ENCODE measurements at places on chromosomes 2 and 18.
A peak's percentile ranks its signal among the peaks of the same experiment; 100 is the strongest.

GRCh38 chr2:240162939-240163714, 22.7 kb upstream of the OTOS start:
- DNase-seq: no peak

DNA sequence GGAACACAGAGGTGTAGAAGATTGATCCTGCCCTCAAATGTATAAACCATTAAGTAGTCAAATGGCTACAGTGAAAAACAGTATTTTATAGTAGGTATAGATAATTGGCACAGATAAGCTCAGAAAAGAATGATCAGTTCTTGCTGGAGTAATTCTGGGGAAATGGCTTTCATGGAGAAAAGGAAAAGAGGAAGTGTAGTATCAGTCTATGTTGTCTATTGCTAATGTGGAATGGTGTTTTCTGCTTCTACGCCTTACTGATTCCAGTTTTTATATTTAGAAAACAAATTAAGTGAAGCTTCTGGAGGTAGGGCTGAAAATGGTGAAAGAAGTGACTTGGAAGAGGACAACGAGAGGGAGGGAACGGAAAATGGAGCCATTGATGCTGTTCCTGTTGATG, 22.2 kb downstream of the ZC3H15 start:
- DNase-seq: no peak

DNA sequence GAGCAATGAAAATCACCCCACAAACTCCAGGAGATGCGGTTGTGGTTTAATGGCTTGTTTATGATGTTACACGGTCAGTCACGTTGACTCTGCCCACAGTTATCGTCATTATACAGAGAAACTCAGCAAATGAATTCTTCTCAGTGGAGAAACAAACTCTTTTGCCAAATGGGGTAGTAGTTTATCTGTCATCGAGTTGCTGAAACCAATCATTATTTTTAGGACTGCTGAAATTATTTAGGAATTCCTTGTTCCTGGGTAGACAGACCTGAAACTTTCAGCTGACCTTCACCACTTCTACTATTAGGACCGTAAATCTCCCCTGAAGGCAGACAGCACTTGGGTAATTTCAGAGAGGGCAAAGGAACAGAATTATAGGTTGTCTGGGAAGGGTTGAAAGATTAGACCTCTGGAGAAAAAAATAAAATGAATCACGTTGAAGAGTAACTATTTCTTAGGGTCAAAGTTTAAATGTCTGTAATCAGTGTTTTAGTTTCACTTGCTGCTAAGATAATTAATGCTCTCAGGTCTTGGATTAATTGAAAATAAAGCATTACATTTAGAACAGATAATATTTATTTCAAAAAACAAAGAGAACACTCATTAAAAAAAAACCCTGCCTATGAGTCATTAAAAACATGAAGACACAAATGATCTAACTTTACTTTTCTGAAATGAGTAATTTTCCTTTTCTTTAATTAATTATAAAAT, 52.1 kb upstream of the LYPD6 start:
- no peak for DNase-seq

GRCh38 chr18:58315041-58315440, 271.0 kb downstream of the NEDD4L start:
- peak; percentile 32 for DNase-seq

DNA sequence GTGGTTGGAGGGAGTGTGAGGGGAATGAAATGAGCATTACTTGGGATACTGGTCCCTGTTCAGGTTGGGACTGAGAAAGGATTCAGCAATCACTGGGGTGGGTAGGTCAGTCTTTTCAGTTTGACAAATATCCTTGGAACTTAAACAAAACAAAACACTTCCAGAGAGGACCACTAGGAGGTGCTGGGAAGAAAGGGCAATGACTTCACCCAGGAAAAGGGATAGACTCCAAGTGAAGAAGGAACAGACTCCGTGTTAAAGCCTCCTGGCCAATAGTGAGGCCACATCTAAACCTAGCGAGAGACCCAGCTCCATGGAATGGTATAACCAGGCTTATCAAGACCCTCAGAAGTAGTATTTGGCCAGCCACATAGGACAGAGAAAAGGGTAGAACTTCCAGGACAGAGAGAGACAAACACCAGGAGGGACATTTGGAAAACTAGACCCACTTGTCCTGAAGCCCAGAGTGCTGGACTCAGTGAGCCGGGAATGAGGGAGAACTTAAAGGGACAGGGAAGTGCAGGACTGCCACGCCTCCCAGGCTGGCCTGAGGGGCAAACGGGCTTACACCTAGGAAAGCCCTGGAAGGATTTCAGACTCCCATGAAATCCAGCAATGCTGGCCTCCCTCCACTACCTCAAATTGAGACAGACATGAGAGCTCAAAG, 19.6 kb upstream of the KCNG3 start:
- DNase-seq: peak; percentile 20

- peak; percentile 46 for DNase-seq
Observed at GRCh38 chr2:111659361-111660333, 224.3 kb downstream of the ANAPC1 start.

DNA sequence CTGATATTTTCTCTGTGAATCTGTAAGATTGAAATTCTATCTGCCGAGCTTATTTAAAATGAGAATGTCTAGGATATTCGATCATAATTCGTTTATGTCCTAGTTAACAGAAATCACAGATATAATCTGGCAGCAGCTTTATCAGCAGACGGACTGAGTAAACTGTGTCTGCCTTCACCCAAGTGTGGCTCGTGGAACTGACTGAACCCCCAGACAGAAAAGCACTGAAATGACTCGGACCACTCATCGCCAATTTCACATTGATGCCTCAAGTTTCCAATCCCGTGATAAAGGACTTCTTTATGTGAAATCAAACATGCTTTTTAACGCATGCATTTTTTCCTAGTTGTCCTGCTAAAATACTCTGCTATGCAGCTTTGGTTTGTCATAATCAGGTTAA, 15.9 kb downstream of the TNFRSF11A start:
- DNase-seq: no peak

DNA sequence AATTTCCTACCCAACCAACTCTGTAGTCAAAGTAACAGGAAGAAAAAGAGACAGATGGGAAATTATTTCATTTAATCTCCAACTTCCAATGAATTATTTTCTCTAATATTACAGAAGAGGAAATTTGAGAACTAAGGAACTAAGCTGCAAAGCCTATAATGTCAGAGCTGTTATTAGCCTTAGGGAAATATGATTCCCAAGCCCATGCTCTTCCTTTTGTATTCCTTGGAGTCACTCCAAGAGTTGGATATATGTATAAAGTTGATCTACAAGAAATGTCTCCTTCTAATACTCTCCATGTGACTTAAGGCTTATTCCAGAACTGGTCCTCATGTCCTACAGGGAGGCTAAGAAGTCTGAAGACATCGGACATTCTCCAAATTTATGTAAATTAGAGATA, 31.6 kb upstream of the VWC2L start:
- no peak for DNase-seq

DNA sequence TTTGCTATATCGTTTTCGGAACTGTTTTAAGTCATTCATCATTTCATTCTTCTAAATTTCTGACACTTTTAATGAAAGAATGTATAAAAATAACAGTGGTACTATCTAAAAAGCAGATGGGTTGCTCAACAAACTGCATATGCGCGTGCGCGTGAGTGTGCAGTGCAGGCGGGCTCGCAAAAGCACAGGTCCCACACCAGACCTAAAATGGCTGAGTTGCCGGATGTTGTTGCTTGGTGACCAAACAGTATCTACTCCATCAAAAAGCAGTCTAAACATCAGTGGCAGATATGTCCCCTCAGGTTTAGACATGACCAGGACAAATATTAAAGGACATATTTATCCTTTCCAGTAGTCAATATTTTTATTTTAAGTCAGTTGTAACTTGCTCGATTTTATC, 5.1 kb downstream of the NOL4 start:
- peak; percentile 94 for DNase-seq

GRCh38 chr18:986051-986450, 81.4 kb downstream of the ADCYAP1 start:
- DNase-seq: peak; percentile 61

DNA sequence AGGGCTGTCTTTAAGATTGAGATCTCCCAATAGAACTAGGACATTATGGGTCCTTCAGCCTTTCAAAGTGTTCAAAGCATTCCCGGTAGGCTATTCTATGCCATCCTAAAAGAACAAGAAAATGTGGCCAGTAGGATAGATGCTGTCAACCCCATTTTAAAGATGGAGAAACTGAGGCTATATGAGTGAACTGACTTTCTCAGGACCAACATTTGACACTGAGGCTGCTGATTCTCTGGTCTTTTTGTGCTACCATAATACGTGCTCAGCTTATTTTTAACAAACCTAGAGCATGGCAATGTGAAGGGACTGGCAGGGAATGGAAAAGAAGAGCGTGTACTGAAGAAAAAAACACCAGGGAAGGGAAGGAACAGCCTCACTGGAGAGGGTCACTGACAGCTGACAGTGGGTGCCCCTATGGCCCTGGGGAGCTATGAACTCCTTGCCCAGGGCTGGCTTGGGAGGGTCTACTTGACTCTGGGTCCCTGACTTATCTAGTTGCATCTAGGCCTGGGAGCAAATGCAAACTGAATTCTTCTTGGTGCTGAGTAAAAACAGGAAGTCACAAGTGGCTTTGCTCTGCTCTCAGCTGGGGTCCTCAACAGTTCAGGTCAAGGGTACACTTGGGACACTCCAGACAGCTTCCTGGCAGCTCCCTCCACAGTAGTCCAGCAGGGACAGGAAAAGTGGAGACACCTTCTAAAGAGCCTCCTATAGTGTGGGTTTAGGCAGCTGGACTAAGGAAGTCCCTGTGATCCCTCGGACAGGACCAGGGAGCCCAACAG, 2.3 kb downstream of the CYRIA start:
- peak; percentile 25 for DNase-seq

- no peak for DNase-seq
Observed at GRCh38 chr2:69013840-69014821, 1.2 kb downstream of the ANTXR1 start.

DNA sequence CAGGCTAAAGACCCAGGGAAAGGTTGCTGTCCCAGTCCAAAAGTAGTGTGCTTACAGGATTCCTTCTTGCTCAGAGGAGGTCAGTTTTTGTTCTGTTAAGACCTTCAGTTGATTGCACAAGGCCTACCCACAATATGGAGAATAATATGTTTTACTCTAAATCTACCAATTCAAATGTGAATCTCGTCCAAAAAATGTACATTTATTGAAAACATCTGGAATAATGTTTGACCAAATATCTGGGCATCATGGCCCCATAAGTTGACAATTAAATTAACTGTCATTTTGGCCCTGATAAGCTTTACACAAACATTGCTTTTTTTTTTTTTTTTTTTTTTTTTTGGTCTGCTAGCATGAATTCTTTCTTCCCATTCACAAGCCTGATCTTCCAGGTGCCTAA, 109.8 kb downstream of the CCDC178 start:
- no peak for DNase-seq

GRCh38 chr2:119279666-119280065, 56.0 kb downstream of the STEAP3 start:
- DNase-seq: no peak

- peak; percentile 1 for DNase-seq
Observed at GRCh38 chr2:3805201-3805939, 102.0 kb downstream of the DCDC2C start.

DNA sequence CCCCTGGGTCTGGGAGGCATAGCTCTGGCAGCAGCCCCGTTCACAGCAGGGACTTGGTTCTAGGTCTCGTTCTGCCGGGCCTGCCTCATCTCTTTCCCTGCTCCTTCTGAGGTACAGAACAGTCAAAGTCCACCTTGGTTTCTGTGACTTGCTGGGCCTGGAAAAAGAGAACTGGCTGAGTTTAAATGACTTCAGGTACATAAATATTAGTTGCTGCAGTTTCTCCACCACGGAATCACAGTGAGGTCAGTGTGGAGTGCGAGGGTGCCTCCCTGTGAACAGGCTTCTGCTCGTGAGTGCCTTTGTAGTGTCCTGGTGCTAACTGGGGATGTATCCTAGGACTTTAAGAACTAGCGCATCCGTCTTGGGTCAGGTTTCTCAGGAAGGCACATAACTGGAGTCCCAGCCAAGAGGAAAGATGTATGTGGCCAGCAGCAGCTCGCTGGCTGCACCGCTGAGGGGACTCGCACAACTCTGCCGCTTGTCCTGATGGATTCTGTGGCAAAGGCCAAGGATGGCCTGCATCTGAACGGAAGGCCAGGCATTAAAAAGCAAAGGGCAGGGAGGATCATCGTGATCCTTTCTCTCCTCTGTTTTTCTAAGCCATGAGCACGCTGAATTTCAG, 188.6 kb downstream of the SH3RF3 start:
- no peak for DNase-seq

- no peak for DNase-seq
Observed at GRCh38 chr2:9179572-9180201, 26.9 kb upstream of the ASAP2 start.

DNA sequence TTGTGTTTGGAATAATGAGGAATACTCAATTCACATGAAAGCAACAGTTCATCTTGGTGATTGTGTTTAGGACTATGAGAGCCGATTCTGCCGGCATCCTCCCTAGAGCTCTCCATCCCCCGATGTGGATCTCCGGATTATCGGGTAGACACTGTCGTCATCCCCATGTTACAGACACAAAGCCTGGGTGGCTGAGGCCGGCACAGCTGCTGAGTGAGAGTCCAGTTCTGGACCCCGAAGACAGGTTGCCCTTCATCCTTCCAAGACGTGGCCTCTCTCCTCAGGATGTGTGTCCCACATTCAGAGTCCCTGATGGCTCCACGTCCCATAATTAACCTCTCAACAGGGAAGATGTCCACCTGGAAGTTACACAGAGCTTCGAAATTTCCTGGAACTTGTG, 129.3 kb downstream of the HDAC4 start:
- DNase-seq: no peak

GRCh38 chr2:215360596-215360995, 48.7 kb downstream of the ATIC start:
- DNase-seq: no peak

DNA sequence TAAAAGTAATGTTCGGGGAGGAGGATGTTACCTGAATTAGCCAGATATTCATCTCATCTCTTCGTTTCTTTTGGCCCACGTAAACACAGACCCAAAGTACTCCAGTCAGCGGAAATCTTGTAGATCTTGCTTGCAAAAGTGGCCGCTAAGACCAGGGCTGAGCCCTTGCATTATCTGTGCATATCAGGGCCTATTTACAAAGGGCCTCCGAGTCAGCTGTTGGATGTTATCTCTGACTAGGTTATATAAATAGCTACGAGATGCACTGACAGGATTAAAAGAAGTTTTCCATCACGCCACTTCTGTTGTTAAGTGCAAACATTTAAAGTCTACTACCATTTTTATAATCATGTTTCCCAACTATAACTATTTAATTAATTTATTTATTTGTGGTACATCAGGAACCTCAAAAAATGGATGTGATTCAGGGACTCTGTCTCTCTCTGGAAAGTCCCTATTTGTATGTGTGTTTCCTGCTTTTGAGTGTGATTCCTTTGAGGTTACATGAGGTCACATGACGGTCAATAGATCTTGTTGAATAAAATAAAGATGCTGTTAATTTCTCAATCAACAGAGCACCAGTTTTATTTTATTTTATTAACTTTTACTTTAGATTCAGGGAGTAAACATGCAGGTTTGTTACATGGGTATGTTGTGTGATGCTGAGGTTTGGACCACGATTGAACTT, 46.8 kb upstream of the MBOAT2 start:
- DNase-seq: no peak

DNA sequence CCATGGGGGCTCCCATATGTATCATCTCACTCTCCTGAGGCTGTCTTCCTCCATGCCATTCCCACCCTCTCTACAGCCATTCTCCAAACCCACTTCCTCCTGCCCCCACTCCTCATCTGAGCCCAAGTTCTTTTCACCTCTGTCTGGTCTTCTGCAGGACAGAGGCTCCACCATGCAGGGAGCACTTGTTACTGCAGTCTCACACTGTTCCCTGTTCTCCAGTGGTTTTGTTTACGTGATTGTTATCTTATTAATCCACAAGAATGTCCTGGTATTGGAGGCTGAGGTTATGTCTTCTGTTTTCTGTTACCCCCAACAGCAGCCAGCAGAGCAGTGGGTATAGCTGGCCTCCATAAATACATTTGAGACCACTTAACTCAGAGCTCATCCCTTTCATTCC, 51.4 kb downstream of the PAX8 start:
- no peak for DNase-seq

Measured in NCI-H510A treated with DMSO at 0.1 percent for 48 hours (cell line).